WTC11 (cell line): ENCODE measurements at places on chromosomes 7 and 10. TPM values are rescaled to one million over a fixed set of nuclear protein-coding genes. Genes with fewer than 3 reads are reported as not detected.

GRCh38 chr10:62189131-62189530 is 79.5 kb downstream of the RTKN2 start:
- peaks cover 28% of the 10 kb centered on the region for H3K4me1 ChIP-seq
- H3K36me3 ChIP-seq = peaks cover 15% of the 10 kb centered on the region
- H3K27ac ChIP-seq = no peak overlapping the region

- no peak overlapping the region for H3K27ac ChIP-seq
- peaks cover 64% of the 10 kb centered on the region for H3K27me3 ChIP-seq
- H3K4me1 ChIP-seq = peaks cover 58% of the 10 kb centered on the region
These were observed 2.1 kb downstream of the ADIRF start for GRCh38 chr10:86970162-86970981.

- H3K27me3 ChIP-seq = no peaks in the 10 kb centered on the region
- DNase-seq = no peak
- no peak overlapping the region for H3K27ac ChIP-seq
- H3K36me3 ChIP-seq = no peaks in the 10 kb centered on the region
- H3K4me1 ChIP-seq = peaks cover 38% of the 10 kb centered on the region
These were observed 29.4 kb upstream of the CACNA2D1 start for GRCh38 chr7:82472966-82473365.

Gene PFKP
- 127 to 156 TPM (median 150 TPM) in 3 replicates for total RNA-seq

DNA sequence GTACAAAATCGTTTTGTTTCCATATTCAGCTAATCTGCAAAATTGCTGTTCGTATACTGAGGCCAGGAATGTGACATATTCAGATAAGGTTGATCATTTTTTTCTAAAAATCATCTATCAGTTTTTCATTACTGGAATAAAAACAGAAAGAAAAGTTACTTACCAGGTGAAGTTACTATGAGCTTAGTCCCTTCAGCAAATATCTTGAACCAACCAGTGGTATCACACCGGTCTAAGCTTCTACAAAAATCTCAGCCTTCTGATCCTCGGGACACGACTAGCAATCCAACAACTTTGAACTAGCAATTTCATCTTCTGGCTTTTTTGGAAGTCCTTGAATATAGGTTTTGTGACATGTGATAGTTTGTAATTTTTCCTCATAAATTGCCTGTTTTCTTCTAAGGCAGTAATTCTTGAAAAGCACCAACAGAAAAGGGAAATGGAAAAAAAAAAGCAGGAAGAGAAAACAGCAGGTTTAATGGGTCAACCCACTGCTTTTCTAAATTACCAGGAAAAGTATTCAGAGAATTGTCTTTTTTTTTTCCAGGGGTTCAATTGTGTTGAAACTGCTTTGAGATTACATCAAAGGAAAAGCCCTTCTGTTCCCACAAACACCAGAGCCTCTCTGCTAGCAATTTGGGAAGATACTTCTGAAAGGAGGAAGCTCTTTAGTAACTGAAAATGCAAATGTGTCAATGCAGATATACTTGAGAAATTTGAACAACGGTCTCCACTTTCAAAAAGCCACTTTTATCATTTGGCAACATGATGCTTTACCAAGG is 2.9 kb upstream of the TARP start:
- H3K27ac ChIP-seq = peak overlapping the region; percentile 42
- peaks cover 27% of the 10 kb centered on the region for H3K4me1 ChIP-seq
- H3K27me3 ChIP-seq = no peaks in the 10 kb centered on the region
- no peaks in the 10 kb centered on the region for H3K36me3 ChIP-seq
- no peak overlapping the region for H3K4me3 ChIP-seq

Gene CALML3
- total RNA-seq = not detected in 3 replicates
